ENCODE measurements at places on chromosomes 1 and 21.

GRCh38 chr1:24491577-24492360 is 10.9 kb upstream of the RCAN3 start:
- DNase-seq: no peak

DNA sequence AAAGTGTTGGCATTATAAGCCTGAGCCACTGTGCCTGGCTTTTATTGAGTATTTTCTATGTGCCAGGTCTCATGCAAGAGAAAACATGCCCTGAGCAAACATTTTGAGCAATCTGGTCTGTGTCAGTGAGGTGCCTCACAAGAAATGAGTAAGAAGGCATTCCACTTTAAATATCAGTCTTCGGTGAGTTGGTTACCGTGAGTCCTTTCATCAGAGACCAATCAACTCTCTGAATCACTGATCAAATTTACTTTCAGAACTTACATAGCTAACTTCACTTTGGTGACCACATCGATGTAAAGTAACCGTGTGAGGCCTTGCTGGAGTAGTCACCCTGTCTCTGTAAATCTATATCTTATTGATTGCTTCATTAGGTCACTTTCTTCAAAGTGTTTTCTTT is 14.3 kb upstream of the DDX59 start:
- no peak for DNase-seq

DNA sequence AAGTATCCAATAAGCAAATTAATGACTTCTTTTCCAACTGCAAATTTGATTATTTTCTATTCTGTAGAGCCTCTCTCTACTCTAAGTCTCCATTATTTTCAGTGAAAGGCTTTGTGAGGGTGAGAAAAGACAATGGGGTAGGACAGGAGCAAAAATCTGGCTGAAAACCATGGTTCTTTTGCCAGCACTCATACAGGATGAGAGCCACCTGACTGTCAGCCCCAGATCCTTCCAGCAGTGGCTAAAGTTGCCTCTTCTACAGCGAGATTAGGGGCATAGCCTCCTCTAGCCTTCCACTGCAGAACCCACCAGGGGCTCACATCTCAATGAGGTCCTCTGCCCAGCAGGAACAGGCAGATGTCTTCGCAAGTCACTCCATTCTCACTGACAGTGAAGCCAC is 23.7 kb downstream of the NMNAT2 start:
- DNase-seq: no peak

- DNase-seq: no peak
Measured at GRCh38 chr1:149923626-149924025, 4.0 kb downstream of the SF3B4 start.

DNA sequence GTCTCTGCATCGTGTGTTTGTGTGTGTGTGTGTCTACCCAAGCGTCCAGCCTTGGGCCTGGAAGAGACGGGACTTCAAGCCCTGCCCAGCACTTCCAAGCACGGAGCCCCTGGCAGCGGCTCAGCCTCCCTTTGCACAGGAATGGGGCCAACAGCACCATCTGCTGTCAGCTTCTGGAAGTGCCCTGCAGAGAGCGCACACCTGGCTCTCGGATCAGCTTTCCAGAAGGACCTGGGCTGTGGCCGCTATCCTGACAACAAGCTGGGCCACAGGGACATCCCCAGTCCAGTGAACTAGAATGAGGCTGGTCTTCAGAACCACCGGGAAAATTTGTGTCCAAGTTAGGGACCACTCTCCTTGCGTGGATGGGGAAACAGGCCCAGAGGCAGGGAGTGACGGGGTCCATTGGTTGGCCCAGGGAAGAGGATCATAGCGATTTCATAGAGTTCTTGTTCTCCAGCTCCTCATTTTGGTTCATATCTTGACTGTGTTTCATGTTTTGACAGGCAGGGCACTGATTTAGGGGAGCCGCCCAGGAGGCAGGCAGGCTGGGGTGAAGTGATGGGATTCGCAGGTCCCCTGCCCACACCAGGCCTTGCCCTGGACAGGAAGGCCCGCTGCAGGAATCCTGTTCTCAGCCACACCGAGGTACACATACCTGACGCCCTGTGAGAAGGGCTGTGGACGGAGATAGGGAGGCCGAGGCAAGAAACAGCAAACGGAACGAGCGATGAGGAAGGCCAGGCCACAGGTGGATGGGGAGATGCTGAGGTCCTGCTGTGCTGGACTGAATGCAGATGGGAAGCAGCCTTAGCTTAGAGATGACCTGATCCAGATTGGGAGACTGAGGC is 38.4 kb downstream of the TAS1R2 start:
- DNase-seq: peak; percentile 91

DNA sequence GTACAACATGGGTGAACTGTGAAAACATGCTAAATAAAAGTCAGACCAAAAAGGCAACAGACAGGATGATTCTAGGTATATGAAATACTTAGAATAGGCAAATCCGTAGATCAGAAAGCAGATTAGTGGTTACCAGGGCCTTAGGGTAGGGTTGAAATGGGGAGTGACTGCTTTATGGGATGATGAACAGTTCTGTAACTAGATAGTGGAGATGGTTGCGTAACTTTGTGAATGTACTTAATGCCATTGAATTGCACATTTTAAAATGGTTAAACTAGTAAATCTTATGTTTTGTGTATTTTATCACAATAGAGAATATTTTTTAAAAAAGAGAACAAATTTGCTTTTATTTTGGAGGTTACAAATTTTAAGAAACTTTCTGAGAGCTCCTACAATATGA is 17.4 kb downstream of the ZNF326 start:
- DNase-seq: no peak

DNA sequence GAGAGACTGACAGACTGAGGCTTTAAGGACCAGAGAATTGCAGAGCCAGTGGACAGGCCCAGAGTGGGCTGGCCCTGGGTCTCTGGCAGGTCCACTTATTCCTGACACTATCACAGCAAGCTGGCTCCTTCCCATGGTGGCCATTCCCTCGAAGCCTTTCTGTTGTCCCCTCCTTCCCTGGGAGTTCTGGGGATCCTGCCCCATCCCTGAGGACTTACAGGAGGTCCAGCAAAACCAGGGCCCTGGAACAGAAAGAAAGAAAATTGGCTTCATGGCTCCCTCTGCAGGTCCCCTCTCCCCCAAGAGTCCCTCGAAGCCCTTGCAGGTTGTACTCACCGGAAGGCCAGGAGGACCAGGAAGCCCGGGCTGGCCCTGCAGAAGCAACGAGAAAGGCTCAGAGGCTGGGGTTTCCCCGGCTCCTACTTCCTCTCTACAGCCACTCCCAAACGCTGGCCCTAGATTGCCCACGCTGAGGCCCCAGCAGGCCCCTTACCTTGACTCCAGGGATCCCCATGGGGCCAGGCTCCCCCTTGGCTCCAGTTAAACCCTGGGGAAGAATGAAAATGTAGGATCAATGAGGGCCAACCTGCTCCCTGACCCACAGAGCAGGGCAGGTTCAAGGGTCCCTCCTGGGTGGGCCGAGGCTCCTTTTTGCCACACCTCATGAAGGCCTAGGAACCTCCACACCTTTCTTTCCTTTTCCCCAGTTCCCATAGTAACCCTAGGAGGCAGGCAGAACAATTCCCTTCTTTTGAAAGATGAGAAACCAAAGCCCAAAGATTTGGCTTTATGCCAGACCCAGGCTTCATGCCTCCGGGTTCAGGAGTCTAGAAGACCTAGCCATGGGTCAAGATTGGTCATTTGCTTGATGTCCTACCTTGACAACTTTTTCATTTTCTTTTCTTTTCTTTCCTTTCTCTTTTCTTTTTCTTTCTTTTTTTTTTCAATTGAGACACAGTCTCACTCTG is 4.6 kb downstream of the COL9A2 start:
- DNase-seq: peak; percentile 81

GRCh38 chr1:245749053-245749452 is 594.3 kb downstream of the KIF26B start:
- DNase-seq: no peak

GRCh38 chr21:36246080-36246631 is 73.8 kb upstream of the MORC3 start:
- DNase-seq: peak; percentile 61

DNA sequence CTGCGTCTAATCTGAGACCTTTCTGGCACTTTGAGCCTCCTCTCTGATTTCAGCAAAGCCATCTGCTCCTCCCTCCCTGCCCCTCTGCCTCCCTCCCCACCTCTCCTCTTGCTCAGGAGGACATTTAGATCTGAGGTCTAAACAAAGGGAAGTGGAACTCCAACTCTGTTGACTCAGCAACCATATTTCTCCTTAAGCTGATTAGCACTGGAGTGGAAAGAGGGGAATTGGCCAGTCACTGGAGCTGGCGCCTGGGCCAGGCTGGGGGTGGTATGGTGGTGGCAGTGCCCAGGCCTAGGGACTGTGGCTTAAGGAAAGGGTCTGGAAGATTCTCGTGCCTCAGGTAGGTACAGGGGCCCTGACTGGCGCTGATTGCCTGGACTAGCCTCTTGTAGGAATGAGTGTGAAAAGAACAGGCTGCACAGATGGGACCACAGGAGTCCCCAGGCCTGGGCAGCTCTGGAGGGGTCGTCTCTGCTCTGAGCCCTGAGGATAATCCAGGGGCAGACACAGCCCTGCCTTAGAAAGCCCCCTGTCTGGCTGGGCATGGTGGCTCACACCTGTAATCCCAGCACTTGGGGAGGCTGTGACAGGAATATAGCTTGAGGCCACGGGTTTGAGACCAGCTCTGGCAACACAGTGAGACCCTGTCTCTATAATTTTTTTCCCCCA is 11.9 kb downstream of the SH2D2A start:
- DNase-seq: no peak

- peak; percentile 33 for DNase-seq
Measured at GRCh38 chr1:12340544-12340930, 110.7 kb downstream of the VPS13D start.

DNA sequence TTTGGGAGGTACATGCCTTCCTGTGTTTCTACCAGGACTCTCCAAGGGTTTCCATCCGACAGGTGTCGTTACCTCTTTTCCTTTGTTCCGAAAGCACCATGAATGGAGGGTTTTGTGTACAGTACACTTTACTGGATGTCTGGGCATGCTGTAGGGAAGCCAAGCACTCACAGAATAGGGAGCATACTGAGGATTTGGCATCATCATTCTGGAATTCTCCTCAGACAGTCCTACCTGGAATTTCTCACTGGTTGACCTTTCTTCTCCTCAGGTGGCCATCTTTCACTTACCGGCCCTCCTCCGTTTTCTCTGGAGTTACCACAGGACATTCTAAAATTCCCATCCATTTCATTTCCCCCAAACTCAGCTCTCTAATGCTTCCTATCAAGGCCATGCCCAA is 5.9 kb upstream of the MPL start:
- no peak for DNase-seq

GRCh38 chr1:159931101-159931794 is 5.9 kb upstream of the TAGLN2 start:
- no peak for DNase-seq

DNA sequence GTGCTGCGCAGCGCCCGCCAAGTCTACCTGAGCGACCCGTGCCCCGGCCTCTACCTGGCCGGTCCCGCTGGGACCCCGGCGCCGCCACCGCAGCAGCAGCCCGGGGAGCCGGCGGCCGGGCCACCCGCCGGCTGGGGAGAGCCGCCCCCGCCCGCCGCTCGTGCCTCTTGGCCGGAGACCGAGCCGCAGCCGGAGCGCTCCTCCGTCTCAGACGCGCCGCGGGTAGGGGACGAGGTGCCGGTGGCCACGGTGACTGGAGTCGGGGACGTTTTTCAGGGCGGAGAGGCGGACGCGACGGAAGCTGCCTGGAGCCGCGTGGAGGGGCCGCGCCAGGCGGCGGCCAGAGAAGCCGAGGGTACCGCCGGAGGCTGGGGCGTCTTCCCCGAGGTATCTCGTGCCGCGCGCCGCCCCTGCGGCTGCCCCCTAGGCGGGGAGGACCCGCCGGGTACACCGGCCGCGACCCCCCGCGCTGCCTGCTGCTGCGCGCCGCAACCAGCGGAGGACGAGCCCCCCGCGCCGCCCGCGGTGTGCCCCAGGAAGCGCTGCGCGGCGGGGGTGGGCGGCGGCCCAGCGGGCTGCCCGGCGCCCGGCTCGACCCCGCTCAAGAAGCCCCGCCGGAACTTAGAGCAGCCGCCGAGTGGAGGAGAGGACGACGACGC is 646 bp downstream of the IER5 start:
- DNase-seq: peak; percentile 44

DNA sequence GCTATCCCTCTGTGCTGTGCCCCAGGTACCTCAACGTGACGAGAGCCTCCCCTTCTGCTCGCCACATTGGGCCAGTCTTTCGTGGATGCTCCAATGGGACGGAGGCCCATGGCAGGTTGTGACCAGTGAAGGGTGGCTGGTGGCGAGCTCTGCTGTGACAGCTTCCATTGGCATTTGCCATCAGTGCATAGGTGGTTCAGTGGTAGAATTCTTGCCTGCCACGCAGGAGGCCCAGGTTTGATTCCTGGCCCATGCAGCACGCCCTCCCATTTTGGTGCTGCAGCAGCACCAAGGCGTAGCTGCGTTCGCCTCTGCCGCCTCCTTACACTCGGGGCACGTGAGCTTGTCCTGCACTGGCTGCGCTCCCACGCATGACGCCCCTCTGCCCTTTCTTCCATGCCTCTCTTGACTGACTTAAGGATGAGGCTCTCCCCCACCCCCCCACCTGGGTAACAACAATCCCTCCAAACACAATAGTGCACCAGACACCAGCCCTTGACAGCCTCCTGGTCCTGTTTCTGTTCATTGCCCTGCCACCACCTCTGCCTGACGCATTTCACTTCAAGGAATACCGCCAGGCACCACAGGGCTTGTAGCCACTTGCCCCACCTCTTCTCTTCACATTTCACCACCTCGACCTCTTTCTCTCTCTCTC is 24.7 kb upstream of the FCGR2A start:
- no peak for DNase-seq

- no peak for DNase-seq
Measured at GRCh38 chr1:178560871-178561376, 48.0 kb downstream of the TEX35 start.

DNA sequence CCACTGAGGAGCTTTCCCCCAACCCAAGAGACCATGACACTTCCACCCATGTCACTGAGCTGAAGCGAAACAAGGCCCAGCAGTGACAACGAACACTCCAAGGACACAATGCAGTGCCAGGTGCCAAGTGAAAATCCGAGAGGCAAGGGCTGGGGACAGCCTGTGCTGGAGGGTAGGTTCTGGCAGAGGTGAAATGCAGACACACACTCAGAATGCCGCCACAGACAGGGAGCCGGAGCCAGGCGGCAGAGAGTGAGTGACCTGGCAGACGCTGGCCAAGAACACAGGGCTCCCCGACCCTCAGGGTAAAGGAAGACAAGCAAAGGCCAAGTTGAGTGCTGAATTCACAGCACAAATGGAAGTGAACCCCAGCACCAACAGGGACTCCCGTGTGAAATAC is 78.9 kb downstream of the CD46 start:
- DNase-seq: peak; percentile 65

DNA sequence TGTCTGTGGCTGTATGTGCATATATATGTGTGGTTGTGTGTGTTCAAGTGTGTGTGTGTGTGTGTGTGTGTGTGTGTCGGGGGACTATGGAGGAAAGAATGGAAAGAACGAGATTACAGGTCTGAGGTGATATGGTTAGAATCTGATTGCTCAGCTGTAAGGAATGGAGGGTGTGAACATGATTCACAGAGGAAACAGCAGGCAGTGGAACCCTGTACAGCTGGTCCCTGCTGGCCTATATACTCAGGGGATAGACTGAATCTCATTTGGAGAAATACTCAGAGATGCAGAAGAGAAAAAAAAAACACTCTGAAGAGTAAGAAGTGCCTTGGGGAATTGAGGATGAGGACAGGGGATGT is 180.1 kb upstream of the ESRRG start:
- DNase-seq: peak; percentile 64

- DNase-seq: no peak
Measured at GRCh38 chr21:17089091-17089491, 423.8 kb upstream of the CXADR start.

GRCh38 chr1:244386595-244386994 is 65.1 kb downstream of the ADSS2 start:
- no peak for DNase-seq

- DNase-seq: no peak
Measured at GRCh38 chr1:38239258-38239835, 192.8 kb upstream of the POU3F1 start.

GRCh38 chr1:198860371-198860770 is 221.5 kb downstream of the PTPRC start:
- DNase-seq: no peak
